ENCODE measurements at places on chromosomes 7 and 10.
A peak's percentile ranks its signal among the peaks of the same experiment; 100 is the strongest.

DNA sequence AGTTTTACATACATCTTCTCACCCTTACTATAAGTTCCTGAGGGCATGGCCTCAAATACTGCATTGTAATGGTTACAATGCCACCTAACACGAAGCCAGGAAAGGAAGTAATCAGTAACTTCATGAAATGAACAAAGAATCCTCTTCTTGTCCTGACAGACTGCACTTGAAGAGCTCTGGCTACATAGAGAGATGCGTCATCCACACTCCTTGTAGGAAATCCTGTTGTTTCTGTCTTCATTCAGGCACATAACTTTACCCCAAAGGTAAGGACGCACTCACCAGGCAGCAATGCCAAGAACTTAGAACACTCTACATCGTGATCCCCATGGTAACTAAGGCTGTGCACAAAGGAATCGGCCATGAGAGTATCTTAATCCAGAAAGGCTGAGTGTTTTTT lies 80.3 kb upstream of the ARID5B start:
- no peak for ATAC-seq

DNA sequence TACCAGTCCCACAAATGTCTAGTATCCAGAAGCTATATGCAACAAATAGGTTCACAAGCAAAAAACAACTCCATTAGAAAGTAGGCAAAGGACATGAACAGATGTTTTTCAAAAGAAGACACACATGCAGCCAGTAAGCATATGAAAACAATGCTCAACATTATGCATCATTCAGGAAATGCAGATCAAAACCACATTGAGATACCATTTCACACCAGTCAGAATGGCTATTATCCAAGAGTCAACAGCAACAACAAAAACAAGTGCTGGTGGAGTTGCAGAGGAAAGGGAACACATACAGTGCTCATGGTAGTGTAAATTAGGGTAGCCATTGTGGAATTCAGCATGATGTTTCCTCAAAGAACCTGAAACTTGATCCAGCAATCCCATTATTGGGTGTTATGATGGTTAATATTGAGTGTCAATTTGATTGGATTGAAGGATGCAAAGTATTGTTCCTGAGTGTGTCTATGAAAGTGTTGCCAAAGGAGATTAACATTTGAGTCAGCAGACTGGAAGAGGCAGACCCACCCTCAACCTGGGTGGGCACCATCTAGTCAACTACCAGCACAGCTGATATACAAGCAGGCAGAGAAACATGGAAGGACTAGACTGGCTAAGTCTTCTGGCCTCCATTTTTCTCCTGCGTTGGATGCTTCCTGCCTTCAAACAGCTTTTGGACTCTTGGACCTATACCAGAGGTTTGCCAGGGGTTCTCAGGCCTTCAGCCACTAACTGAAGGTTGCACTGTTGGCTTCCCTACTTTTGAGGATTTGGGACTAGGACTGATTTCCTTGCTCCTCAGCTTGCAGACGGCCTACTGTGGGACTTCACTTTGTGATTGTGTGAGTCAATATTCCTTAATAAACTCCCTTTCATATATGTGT lies 218.4 kb upstream of the SEMA3D start:
- no peak for ATAC-seq

DNA sequence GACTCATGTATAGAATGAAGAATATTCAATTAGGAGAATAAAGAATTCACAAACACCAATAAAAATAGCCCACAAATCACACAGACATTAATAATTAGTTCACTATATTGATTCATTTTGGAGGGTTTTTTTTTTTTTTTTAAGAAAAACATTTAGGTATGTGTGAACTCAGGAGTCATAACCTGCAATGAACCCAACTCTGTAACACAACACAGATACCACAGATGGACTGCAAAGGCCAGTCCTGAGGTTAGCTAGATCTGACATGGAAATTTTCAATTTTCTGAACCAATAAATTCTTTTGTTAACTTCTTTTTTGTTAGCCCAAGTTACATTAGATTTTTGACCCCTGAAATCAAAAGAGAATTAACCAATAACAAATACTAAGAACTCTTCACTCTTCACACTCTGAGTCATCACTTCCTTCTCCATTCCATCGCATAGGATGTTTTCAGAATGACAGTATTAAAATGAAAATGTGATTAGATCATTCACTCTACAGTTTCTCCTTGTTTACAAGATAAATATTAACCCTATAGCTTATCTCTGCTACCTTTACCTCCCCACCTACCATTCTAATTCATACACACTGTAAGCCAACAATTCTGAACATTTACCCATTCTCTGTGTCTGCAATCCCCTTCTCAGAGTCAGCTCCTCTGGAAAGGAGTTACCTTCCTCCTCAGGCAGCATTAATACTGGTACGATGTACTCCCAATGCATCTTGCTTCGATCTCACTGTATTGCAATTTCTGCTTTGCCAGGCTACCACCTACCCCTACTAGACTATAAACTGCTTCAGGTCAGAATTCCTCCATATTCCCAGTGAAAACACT lies 141.5 kb downstream of the LRRN3 start:
- ATAC-seq: peak; percentile 94

- no peak for ATAC-seq
Observed at GRCh38 chr7:141074997-141075396, 1.1 kb downstream of the TMEM178B start.

- ATAC-seq: no peak
Observed at GRCh38 chr10:102831322-102832071, 5.7 kb downstream of the CYP17A1 start.

- no peak for ATAC-seq
Observed at GRCh38 chr7:74599244-74599643, 58.3 kb upstream of the GTF2I start.

GRCh38 chr7:50164559-50165170 lies 71.6 kb upstream of the ZPBP start:
- ATAC-seq: no peak

- no peak for ATAC-seq
Observed at GRCh38 chr10:131244836-131245235, 66.7 kb downstream of the TCERG1L start.

GRCh38 chr10:120414946-120415345 lies 42.1 kb upstream of the PLPP4 start:
- ATAC-seq: no peak

GRCh38 chr10:8149991-8150390 lies 95.5 kb downstream of the GATA3 start:
- no peak for ATAC-seq

DNA sequence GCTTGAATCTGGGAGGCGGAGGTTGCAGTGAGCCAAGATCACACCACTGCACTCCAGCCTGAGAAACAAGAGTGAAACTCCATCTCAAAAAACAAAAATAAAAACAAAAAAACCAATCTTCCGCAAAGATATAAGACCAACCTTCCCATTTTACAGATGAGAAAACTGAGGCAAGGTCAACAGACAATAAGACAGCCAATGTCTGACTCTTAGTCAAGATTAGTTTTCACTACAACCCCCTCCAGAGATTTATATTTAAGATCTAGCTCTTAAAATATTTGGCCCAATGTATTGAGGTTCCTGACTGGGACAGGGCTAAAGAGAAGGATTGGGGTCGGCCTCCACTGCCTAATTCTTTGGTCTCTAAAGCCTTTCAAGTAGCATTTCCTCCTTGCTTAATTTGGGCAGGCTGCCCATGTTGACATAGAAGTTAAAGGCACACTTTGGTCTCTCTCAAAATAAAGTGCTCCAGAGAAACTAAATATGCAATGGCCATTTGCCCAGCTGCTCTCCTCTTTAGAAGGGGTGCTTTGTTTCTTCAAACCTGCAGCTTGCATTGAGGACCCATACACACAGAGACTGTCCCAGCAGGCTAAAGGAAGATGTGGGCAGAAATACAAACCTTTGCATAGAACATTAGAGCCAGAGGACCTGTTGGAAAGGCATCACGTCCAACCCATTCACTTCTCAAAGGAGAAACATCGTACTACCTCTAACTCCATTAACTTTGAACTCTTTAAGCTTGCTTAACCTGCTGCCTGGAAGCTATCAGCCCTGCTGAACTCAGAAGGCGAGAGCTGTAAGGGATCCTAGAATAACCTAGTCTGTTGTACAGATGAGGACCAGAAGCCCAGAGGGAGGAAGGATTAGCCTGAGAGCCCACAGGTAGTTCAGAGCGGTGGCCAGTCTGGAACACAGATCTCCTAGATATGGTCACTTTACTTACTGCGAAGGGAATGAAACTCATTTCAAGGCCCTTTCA lies 3.9 kb downstream of the TECTB start:
- ATAC-seq: no peak

DNA sequence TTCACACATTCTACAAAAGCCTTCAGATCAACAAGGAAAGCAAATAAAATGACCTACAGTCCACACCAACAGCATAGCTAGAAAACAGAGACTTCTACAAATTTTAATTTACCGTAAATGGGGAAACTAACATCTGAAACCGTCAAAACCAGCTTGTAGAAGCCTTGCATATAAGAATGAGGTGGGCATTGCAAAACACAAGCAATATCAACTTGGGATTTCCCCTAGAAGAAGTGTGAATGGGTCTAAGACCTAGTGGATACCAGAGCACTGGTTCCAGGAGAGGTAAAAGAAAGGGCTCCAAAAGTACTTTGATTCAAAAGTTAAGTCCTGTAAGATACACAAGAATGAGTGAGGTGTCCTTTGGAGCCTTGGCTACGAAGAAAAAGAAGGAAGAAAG lies 18.7 kb downstream of the RTKN2 start:
- no peak for ATAC-seq

DNA sequence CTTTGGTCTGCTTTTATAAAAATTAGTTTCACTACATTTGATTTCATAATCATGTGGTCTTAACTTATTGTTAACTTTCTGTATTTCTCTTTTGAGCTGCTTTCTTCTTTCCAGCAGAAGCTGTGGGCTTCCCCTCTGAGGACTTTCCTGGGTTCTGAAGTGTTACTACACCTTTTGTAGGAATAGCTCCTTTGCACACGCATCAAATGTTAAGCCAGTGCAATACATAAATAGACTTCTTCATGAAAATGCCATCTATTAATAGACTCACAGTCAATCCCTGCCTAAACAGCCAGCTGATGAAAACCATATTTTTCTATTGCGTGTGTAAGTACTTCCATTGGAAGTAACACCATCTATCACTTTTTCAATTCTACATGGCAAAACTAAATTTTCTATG lies 1.5 kb downstream of the ABCB4 start:
- no peak for ATAC-seq

GRCh38 chr10:76302481-76302880 lies 871.1 kb downstream of the LRMDA start:
- ATAC-seq: no peak

DNA sequence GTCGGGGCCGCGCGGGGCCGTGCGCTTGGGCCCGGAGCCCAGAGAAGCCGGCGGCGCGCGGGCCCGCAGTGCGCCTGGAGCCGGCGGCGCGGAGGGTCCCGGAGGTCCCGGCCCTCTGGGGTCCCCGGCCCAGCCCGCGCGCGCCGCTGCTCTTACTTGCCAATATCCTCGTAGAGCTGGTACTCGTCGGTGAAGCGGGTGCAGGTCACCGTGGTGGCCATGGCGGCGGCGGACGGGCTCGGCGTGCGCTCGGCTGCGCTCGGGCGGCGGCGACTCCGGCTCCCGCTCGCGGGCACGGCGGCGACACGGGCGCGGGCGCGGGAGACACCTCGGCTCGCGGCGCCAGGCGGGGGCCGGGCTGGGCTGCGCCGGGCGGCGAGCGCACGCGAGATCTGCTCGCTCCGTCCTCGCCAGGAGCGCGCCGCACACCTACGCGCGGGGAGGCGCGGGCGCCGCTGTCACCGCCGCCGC lies at the start of gene CAMK2B:
Gene CAMK2B (minus strand): TSS at position 394 of the 471 bp plus-strand sequence. CDS start 173 bp downstream, at position 221.
- ATAC-seq: no peak

- no peak for ATAC-seq
Observed at GRCh38 chr7:153065051-153065450, 305.5 kb downstream of the ACTR3B start.

DNA sequence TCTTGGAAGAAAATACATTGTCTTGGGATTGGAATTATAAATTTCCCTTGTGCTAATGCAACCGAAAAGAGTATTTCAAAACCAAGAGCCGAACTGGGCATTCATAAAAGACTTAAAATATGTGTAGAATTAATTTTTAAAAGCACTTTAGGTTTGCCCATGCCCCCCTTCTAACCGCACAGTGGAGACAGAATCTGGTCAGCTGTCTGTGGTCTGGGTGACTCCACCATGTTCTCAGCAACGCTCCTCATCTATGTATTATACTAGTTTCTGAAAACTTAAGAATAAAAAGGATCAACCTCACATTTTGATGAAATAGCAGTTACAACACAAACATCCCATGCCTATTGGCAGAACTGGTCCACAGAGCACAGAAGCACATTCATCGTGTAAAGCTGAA lies 192.6 kb upstream of the C7orf33 start:
- no peak for ATAC-seq

- no peak for ATAC-seq
Observed at GRCh38 chr10:31341552-31341951, 22.5 kb downstream of the ZEB1 start.

DNA sequence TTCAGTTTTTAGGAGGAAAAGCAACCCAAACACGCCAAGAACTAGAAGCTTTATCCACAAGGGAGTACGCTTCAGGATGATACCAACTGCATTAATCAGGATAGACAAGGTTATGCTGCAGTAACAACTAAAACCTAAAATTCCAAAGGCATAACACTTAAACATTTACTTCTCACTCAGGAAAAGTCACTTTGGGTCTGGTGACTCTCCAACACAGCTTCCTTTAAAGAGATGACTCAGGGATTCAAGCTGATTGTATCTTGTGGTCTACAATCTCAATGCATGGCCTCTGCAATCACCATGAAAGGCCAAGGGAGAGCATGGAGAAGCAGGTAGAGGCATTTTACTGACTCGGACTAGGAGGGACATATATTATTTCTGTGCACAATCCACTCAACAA lies 315.8 kb downstream of the KCNMA1 start:
- no peak for ATAC-seq

- ATAC-seq: no peak
Observed at GRCh38 chr10:71765906-71766716, 7.2 kb downstream of the VSIR start.

GRCh38 chr10:89235073-89235798 lies 16.3 kb downstream of the LIPA start:
- ATAC-seq: no peak

GRCh38 chr10:91891125-91892001 lies 17.9 kb downstream of the FGFBP3 start:
- no peak for ATAC-seq
